ENCODE measurements at places on chromosomes 3 and 15.

- DNase-seq = no peak
These were observed 49.1 kb downstream of the ZIC4 start for GRCh38 chr3:147356909-147357900.

DNA sequence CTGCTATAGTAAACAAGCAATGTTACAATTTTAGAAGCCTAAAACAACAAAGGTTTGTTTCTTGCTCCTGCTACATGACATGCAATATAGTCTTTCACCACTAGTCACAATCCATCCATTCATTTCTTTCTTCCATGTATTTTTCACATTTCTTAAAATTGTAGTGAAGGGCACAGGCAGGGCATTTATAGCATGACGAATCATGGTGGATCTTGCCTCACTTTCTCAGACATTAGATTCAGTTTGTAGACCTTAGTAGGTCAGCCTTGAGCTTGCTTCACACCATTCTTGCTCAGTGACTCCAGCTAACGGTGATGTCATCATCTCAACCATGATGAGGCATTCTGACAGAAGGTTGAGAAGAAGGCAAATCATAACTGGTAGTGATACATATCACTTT, 546.8 kb downstream of the TBL1XR1 start:
- no peak for DNase-seq

DNA sequence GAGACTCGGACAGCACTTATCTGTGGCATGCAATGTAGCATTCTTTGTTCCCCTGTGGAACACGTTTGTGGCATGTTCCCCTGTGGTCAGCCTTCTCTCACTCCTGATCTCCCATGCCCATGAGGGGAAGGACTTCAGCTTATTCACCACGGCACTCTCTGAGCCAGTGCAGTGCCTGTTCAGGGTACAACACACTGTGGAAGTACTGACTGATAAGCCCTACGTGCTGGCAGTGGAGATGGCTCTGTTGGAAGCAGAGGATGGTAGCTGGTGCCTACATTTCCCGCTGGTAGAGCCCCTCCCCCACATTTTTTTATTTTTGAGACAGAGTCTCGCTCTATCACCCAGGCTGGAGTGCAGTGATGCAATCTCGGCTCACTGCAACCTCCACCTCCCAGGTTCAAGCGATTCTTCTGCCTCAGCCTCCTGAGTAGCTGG, 43.5 kb upstream of the ETV5 start:
- no peak for DNase-seq

GRCh38 chr3:101216710-101217465, 103.5 kb downstream of the IMPG2 start:
- no peak for DNase-seq

DNA sequence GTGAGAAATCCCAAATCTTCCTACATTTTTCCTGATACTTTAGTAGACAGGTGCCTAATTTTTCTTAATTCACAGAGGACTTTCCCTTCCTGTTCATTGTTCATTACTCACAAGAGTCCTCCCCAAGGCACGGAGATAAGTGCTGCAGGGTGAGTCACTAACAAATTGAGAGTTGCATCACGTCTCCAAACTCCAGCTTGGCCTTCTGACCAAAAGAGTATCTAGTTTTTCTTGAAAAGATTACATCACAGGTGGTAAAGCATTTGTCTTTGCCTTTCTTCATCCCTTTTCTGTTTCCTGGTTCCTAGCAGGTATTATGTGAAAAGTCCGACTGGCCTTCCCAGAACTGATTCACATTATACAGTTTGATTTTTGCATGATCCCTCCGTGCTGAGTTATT, 24.9 kb upstream of the RASGRP1 start:
- DNase-seq = no peak

GRCh38 chr3:101938262-101938847, 89.0 kb downstream of the NFKBIZ start:
- no peak for DNase-seq

- DNase-seq = no peak
These were observed 45.7 kb downstream of the NUDT16 start for GRCh38 chr3:131427226-131427625.

DNA sequence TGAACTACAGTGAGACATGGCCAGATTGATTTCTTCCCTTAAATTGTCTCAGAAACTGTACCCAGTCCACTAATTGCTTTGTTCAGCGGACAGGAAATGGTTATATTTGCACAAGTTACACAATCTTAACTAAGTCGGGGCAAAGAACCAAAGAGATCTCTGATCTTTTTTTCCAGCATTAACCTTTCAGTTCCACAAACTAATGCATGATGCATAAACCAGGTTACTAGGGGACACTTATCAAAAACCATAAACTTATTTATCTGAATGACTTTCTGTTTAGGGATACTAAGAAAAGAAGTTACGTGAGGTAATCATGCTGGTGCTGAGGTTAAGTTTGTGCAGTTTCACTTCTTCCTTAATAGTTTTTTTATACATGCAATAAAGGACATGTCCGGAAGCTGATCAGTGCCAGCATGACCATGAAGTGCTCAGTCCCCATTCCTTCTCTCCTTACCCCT, 22.4 kb downstream of the FNDC3B start:
- DNase-seq = no peak

- no peak for DNase-seq
These were observed 63.7 kb downstream of the ALCAM start for GRCh38 chr3:105430455-105430854.

DNA sequence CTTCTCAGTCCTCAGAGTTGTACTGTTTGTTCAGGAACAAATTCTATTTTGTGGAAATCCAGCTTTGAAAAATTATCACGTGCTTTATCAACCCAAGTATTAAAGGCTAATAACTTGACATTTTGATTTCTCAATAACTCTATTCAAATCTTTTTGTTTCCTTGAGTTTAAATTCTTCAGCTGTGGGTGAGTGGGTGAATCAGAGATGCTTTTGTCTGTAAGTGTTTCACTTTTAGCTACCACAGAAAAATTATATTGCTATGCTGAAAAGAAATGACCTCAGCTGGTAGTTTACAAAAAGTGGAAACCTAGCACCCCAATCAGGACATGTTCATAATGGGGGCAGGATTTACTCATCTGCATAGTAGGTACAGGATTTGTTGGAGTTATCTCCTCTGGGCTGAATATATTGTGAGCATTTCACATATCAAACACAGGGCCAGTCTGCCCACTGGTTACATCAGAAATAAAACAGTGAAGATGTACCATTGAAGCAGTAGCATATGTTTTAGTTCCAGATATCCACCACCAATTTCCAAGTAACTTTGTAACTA, 30.5 kb downstream of the MINDY4B start:
- DNase-seq = no peak

DNA sequence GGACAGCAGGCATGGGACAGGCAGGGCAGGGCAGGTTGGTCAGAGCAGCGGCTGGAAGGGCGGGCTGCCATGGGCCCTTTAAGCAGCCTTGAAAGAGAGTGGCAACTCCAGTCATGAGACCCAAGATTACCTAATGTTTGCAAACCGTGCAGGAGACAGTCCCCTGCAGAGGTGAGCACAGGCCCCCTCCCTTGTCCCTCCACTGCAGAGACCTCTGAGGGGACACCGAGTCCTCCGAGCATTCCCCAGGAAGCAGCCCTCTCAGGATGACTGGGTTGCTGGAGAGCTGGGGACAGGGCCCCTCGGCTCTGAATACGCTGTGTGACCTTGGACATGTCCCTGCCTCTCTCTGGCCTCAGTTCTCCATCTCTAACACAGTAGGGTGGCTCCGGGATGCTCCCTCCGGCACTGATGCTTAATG, 81.4 kb downstream of the IQSEC1 start:
- DNase-seq = no peak

- no peak for DNase-seq
These were observed 80.9 kb downstream of the DUT start for GRCh38 chr15:48411971-48412591.

DNA sequence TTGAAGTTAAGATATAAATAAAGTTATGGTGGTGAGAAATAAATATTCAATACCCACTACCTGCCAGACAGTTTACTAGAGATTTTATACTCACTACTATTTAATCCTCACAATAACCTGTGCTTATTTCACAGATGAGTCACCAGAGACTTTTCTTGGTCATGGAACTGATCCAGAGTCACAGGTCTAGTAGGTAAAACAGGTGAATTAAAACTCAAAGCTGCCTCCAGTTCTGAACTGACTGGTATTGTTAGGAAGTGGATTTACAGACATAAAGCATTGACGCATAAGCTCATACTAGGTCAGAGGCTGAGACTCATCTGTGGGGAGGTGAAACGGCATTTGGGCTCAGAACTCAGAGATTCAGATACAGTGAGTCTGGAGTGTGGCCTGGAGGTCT, 1009.9 kb downstream of the AGBL1 start:
- DNase-seq = no peak

- peak; percentile 47 for DNase-seq
These were observed 101.6 kb downstream of the TMEM266 start for GRCh38 chr15:76161153-76162035.
